ENCODE measurements at places on chromosomes 3 and 15.
A peak's percentile ranks its signal among the peaks of the same experiment; 100 is the strongest.

DNA sequence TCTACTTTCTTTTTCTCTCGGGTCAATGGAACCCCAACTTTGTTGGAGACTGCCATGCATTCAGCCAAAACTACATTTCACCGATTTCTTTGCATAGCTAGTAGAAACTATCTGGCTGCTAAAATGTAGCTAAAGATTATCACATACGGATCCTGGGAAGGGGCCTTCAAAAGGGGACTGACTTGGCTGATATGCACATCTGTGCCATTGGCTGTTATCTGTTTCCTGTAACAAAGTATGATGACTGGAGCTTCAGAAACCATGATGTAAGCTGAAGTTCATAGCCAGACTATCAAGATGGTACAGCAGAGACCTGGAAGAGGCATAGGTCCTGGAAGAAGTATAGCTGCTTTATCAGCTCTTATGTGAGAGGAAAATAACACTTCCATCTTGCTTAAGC, 179.1 kb downstream of the NSUN3 start:
- no peak for DNase-seq

GRCh38 chr15:40409366-40409765, 3.8 kb downstream of the IVD start:
- no peak for DNase-seq

- no peak for DNase-seq
Measured at GRCh38 chr3:196501316-196502044, 2.1 kb downstream of the RNF168 start.

GRCh38 chr3:181316482-181316881, 326.9 kb upstream of the DNAJC19 start:
- no peak for DNase-seq

GRCh38 chr15:45401665-45402161, 23.4 kb upstream of the GATM start:
- no peak for DNase-seq

DNA sequence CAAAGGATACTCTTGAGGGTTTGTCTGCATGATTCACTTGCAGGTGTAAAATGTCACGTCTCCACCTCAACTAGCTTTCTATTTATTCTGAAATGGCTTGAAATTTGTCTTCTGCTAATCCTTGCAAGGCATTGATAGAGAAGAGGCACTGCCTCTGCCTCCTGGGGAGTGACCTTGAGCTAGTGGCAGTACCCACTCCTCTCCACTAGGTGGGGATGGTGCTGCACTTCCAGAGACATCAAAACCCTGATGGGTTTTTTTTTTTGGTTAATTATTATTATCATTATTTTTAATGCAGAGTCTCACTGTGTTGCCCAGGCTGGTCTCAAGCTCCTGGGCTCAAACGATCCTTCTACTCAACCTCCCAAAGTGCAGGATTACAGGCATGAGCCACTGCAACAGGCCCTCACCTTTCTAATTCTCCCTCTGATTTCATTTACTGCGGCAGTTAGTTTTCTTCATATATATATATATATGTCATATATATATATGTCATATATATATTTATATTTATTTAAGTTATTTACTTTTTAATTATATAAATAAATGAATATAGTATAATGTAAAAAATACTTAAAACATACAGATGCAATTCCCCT, 117.6 kb upstream of the EIF1B start:
- no peak for DNase-seq

- no peak for DNase-seq
Measured at GRCh38 chr15:39313467-39313866, 267.4 kb upstream of the THBS1 start.

DNA sequence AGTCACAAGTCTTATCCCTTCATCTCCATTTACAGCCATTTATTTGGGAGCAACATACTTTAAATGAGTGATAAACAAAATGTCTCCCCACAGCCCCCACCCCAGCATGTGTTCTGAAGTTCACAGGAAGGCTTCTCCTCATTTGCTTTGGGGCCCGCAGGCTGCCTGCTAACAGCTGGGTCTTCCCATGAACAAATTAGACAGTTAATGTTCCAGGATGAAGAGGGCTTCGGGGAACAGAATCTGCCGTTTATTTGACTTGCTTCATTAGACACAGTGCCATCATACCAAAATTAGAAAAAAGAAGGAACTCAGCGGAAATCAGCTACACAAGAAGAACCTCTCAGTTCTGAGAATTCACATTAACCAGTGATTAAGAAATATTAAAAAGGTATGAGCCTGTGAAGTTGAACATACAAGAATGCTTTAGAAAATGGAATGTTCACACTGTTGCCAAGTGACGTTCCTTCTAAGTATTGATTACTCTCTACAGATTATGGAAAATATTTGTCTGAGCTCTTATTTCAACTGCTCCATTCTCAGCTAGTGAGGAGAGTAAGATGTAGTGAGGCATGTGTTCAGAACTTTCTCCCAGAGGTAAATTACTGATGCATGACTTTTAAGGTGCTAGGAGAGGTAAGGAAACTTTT, 107.5 kb upstream of the THBS1 start:
- no peak for DNase-seq

- DNase-seq, result peak; percentile 85
Measured at GRCh38 chr15:70196372-70197316, 98.9 kb upstream of the TLE3 start.

GRCh38 chr3:126946405-126946804, 36.5 kb upstream of the PLXNA1 start:
- DNase-seq, result no peak

GRCh38 chr3:115165701-115166100, 18.6 kb upstream of the ZBTB20 start:
- no peak for DNase-seq

DNA sequence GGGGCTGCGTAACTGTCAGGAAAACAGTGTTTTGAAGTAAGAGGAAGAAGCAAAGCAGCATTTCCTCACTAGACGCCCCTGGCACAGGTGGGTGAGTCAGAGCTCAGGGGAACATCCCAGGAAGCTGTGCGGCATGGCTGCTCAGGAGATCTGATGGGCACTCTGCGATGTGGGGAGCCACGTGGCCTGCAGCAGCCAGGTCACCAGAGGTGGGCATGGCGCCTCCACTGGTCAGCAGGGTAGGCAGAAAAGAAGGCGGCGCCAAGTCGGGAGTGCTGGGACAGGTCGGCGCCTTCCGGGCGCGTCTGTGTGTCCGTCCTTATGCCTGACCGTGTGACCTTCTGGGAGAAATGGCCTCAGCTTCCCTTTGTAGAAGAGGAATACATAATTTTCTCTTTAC, 249.9 kb upstream of the ST8SIA2 start:
- DNase-seq, result no peak

DNA sequence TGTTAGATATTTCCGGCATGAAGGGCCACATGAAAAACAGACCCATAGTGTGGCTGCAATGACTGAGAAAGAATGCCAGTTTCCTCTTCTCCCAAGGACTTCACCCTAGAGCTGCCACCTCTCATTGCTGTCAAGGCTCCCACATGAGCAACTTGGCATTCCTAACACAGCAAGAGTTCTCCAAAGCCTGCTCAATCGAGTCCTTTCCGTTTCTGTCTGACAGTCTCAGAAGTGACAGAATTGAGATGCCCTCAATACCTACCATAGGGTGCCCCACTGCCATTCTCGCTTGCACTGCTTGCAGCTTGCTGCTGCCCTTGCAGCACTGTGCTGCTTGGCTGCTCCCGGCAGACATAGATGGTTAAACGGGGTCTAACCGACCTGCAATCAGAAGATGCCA, 44.3 kb downstream of the UBP1 start:
- DNase-seq, result no peak

GRCh38 chr3:120419797-120420196, 31.0 kb downstream of the FSTL1 start:
- DNase-seq, result no peak

- no peak for DNase-seq
Measured at GRCh38 chr3:170608475-170608874, 22.6 kb upstream of the SLC7A14 start.

DNA sequence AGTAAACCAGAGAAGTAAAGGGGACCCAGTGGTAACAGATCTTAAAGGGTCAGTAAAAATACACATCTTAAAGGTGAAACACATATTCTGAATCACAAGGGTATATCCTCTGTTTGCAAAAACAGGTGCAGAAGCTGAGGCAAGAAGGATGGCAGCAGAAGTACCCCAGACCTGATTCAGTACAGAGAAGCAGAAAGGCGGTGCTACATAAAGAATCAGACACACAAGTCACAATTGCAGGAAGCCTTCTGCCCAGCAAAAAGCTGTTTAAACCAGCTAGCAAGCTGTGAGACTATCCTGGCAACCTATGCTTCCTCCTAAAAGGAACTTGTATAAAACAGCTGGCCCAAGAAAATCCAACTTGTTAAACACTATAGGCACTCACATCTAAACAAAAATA, 49.4 kb downstream of the ZNF280D start:
- DNase-seq, result no peak

DNA sequence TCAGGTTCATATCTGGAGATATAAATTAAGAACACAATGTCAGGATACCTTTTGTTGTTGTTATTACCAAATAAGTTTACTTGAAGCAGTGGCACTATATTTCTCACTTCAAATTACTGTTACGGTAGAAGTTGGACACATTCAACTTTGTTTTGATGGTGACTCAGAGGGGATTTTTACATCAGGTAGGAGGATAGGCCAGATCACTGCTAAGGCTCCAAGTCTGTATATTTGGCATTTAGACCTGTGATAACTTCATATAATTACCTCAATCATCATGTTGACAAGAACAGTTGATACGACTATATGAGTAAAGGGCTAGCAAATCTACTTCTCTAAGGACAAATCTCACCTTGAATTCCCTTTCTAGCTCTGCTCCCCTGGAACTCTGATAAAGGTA, 15.6 kb downstream of the LZTFL1 start:
- no peak for DNase-seq

- no peak for DNase-seq
Measured at GRCh38 chr3:141777957-141778813, 15.0 kb downstream of the GRK7 start.

DNA sequence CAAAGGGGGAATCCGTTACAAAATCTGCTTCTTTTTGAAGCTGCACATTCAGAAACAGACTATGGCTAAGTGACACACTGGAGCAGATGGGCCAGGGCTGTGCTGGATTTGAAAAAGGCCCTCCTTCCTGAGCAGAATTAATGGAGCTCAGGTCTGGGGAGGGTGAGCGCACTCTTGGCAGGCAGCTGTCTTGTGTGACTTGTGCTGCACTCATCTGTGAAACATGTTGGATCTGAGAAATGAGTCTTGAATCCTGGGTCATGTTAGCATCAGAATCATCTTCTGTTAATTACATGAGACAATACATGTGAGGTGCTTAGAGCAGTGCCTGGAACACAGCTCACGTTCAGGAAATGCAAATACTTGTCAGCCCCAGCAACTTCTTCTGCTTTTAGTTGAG, 219.6 kb downstream of the THSD4 start:
- no peak for DNase-seq

DNA sequence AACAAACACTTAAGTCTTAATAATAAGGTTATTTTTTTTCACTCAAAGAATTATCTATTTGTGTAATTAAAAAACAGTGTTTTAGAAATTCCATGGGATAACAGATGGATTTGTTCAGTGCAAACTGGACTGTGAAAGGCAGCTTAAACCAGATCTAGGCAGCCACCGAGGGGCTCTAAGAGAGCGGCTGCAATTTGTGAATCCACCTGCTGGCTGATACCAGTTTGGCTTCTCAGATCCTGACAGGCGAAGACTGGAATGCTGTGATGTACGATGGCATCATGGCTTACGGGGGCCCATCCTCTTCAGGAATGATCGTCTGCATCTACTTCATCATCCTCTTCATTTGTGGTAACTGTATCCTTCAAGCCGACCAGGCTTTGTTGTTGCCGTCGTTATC, 119.6 kb downstream of the CHDH start:
- no peak for DNase-seq

DNA sequence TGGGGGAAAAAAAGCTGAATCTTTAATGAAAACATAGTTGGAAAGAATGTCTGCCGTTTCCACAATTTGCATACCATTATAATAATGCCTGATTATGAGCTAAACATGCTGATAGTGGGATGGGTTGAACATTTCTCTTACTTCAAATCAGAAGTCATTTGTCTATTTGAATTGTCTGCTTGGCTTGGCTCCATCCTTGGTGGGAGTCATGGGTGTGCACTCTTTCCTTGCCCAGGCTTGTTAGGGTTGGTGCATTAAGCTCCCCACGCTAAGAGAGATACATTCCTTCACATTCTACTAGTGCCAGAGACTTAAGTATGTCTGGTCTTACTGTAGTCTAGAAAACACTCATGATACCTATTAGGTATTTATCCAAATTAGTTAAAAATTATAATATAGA, 121.4 kb upstream of the RARB start:
- DNase-seq, result no peak

DNA sequence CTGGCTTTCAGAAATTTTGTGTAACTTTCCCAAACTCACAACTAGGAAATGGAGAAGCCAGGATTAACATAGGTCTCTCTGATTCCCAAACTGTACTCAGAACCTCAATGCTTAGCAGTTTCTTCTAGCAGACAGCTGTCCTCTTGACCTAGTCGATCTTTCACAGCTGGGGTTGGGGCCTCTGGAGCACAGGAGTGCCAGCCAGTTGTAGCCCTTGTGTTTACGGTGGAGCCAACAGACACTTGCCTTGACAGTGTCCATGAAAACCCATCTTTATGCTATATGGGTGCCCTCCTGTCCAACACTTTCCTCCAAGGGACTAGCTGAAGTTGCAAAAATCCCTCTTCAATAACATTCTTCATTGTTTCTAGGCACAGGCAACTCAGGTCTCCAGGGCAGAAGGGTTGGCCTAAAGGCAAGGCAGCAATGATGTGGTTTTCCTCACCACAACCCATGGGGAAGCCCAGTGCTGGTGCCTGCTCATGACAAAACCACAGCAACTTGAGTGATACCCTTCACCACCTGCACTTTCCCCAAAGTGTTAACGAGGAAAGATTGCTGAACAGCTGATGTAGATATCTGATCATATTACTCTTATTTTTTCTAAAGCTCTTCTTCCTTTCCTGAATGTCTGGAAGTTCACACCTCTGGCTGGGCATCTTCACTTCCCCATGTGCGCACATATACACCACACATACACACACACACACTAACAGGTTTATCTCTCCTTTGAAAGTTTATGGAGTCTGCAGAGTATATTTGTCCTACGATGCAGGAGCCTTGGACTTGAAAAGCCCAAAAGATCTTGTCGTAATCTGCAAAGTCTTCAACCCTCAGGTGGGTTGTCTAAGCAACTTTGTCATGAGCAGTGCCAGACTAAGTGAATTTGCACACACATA, 11.0 kb upstream of the KNG1 start:
- DNase-seq, result no peak
